ENCODE measurements at places on chromosomes 5 and 9.

DNA sequence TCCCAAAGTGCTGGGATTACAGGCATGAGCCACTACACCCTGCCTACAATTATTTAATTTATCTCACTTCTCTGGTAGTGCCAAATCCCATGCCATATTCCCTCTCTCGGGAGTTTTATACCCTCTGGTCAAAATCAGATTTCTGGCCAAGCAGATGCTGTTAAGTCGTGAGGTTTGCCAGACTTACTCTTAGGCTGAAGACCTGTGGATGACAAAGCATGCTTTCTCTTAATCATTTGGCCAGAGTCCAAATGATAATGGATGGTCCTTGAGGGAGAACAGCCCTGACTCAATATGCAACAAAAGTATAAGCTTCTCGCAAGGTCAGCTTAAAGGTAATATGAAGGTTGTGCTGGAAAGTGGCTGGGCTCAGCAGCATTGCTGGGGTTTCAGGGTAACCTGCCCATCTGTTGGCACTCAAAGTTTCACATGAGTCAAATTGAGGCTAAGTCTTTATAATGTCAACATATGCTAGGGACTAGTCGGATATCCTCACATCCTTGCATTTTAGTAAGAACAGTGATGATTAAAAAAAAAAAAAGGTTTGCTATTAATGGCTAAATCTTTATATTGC lies 280.1 kb downstream of the KIF4B start:
- no peak for DNase-seq

- DNase-seq, result no peak
Measured at GRCh38 chr9:91817106-91817492, 132.9 kb downstream of the ROR2 start.

GRCh38 chr9:117178596-117179375 lies 236.1 kb downstream of the ASTN2 start:
- DNase-seq, result no peak

DNA sequence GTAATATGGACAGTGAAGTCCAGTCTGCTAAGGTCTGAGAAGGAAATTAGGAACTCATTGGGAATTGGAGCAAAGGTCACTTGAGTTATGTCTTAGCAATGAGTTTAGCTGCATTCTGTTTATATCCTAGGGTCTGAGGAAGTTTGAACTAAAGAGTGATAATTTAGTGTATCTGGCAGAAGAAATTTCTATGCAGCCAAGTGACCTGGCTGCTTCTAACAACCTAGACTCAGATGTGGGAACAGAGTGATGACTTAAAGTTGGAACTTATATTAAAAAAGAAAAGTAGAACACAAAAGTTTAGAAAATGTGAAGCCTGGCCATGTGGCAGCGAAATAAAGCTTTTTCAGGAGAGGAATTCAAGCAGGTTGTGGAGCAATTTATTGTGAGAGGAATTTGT lies 106.2 kb downstream of the PRDM9 start:
- no peak for DNase-seq

DNA sequence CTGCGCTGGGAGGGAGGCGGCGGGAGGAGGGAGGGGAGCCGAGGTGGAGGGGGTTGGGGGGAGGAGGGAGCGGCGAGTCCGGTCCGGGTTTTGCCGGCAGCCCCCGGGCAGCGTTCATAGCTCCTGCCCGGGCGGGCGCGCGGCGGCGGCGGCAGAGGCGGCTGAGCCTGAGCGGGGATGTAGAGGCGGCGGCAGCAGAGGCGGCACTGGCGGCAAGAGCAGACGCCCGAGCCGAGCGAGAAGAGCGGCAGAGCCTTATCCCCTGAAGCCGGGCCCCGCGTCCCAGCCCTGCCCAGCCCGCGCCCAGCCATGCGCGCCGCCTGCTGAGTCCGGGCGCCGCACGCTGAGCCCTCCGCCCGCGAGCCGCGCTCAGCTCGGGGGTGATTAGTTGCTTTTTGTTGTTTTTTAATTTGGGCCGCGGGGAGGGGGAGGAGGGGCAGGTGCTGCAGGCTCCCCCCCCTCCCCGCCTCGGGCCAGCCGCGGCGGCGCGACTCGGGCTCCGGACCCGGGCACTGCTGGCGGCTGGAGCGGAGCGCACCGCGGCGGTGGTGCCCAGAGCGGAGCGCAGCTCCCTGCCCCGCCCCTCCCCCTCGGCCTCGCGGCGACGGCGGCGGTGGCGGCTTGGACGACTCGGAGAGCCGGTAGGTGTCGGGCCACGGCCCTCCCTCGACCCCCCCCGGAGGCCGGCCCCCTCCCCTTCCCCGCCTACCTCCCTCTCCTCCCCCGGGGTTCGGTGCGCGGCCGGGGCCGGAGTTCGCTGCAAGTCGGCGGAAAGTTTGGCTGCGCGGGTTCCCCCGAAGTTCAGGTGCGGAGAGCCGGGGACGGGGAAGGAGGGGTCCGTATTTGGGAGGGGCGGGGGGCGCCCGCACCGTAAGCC lies at the start of gene CXXC5:
Gene CXXC5 (plus strand): TSS at position 145 of the 877 bp plus-strand sequence. CDS start 32,175 bp downstream, outside the sequence.
- peak; percentile 80 for DNase-seq

- DNase-seq, result no peak
Measured at GRCh38 chr5:151952238-151952637, 27.6 kb upstream of the GLRA1 start.

GRCh38 chr9:22100626-22101025 lies 91.5 kb upstream of the CDKN2B start:
- DNase-seq, result peak; percentile 34

- DNase-seq, result peak; percentile 82
Measured at GRCh38 chr9:107172160-107172978, 110.7 kb upstream of the RAD23B start.

DNA sequence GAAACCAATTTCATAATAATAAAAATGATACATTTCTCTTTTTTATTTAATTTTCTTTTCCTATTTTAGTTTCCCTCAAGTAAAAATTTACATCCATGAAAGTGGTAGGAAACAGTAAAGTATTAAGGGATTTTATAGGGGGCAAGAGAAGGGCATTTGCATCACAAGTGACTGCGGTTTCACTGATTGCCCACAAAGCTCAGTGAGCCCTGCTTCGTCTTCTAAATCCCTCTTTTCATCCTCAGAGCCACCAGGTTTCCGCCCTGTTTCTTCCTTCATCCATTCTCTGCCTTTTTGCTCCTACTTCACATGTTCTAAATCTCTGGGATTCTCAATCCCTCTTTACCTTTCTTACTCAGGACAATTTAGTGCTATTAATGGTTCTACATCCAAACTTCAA lies 491.4 kb downstream of the LRRC70 start:
- DNase-seq, result no peak

- DNase-seq, result no peak
Measured at GRCh38 chr9:104944871-104945270, 16.9 kb upstream of the ABCA1 start.

DNA sequence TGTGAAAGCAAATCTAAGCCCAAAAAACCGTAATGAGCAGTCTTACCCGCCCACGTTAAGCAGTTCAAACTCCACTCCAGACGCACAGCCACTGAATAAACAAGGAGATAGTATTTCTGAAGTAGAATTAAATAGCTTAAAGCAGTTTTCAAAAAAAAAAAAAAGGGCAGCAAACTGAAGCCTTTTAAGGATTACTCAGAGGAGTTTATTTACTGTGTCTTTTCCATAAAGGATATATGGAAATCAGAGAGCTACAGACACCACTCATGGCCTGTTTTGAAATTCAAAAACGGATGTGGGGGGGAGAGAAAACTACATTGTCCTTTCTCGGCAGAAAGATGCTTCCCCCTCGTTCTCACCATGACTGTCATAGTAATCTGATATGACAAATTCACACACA lies 83.7 kb upstream of the IRX1 start:
- no peak for DNase-seq

DNA sequence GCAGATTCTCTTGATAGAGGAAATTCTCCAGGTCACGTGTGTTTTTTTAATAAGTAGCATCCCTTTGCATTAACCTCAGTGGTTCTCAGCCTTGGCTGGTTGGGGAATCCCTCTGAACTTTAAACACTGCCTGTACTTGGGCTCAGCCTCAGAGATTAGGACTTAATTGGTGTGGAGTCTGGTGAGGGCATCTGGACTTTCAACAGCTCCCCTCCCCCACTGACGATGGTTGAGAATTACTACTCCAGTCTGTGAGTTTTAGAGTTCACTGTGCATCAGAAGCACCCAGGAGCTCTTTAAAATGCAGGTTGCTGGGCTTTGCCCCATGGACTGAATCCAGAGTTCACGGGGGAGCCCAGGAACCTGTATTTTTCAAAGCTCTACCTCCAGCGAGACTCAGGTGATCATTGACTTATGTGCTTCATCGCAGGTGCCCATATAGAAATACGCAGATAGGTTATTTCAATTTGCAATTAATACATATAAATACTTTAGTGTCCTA lies 71.4 kb downstream of the DAPK1 start:
- no peak for DNase-seq

GRCh38 chr5:50766967-50767366 lies 100.5 kb downstream of the PARP8 start:
- DNase-seq, result no peak

- peak; percentile 68 for DNase-seq
Measured at GRCh38 chr5:178208540-178209227, 4.4 kb downstream of the HNRNPAB start.

GRCh38 chr9:137244486-137245449 lies 3.7 kb downstream of the TUBB4B start:
- no peak for DNase-seq

DNA sequence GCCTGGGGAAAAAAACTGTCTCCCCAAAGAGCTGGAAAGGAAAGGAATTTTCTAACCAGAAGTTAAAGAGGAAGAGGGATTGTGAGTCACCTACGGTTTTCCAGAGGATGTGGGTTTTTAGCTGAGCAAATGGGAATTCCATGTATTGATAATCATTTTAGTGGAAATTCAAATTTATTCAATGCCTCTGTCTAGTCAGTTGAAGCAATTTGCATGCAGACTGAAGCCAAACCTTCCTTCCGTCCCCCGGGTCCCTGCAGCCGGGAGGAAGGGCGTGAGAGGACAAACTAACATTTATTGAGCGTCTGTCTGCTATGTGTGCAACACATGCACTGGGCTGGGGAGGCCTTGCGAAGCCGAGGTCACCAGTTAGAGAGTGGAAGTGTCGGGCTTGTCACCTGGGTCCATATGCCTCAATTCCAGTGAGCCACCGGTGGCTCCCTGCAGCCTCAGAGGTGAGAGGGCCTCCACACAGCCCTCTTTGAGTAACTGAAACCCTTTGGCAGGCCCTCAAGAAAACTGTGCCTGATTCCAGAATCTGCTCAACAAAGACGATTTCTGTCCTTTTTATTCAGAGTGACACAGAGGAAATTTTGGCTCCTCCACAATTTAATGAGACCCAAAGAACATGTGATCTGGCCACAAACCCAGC lies 70.3 kb downstream of the COL27A1 start:
- no peak for DNase-seq

DNA sequence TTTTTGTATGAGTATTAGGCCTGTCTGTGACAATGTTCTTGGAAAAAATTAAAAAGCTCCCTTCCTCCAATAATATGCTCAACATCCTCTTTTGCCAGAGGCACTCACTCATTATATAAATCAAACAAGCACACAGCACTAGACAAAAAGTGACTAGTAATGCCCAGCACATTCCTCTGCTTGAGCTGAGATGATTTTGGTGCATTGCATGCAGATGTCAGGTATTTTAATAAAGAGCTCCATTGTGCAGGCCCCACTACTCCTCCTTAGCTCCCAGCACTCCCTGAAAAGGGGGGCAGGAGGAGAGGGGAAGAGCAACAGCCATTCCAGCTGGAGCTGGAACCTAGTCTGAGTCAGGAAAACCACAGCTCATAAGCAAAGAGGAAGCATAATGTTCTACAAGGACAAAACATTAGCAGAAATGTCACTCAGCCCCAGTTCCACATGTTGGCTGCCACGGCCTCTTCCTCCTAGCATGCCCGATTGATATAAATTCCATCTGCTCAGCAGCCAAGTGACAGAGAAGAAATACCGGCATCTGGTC lies 348.5 kb downstream of the BNC2 start:
- DNase-seq, result no peak

DNA sequence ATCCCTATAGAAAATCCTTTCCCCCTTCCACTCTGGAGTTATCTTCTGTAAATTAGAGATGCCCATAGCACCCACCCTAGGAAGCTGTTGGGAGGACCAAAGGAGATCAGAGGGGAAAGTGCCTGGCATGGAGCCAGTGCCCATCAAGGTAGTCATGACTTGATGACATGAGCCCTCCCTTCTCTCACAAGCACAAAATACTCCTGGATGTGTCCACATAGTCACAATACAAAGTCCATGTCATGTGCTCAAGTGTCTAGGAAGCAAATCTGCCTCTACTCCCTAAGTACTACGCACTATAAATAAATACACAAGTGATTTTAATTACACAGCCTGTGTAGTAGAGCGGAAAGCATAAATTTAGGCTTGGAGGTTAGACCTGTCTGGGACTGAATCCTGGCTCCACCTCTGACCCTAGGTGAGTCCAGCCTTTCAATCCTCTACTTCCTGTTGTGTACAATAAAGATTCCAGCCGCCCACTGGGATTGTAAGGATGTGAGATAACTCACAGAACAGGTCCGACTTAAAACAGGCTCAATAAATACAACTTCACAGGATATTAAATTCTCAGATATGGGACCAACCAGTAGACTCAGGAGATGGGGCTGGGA lies 30.6 kb downstream of the TTC39B start:
- DNase-seq, result no peak

- DNase-seq, result no peak
Measured at GRCh38 chr9:110278080-110278707, 21.9 kb upstream of the TXN start.

DNA sequence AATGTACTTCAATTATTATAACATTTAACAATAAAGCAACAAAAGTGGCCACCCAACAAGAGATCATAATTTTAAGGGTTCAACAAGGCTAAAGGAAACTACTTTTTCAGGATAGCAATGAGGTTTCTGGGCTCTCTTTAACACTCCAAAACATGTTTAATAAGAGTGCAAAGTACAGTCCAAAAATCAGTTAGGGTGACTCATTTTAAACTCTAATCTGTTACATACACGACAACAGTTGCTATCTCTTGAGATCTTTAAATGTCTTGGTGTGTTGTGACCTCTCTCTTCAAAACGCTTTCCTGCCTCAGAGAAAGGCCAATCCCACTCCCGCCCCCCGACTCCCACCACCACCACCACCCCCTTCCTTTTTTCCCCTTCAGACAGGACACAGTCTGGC lies 11.5 kb downstream of the NFIB start:
- no peak for DNase-seq

GRCh38 chr5:176772271-176773210 lies 37.8 kb upstream of the UNC5A start:
- DNase-seq, result peak; percentile 29

- DNase-seq, result no peak
Measured at GRCh38 chr9:81266674-81267073, 422.7 kb downstream of the TLE1 start.

DNA sequence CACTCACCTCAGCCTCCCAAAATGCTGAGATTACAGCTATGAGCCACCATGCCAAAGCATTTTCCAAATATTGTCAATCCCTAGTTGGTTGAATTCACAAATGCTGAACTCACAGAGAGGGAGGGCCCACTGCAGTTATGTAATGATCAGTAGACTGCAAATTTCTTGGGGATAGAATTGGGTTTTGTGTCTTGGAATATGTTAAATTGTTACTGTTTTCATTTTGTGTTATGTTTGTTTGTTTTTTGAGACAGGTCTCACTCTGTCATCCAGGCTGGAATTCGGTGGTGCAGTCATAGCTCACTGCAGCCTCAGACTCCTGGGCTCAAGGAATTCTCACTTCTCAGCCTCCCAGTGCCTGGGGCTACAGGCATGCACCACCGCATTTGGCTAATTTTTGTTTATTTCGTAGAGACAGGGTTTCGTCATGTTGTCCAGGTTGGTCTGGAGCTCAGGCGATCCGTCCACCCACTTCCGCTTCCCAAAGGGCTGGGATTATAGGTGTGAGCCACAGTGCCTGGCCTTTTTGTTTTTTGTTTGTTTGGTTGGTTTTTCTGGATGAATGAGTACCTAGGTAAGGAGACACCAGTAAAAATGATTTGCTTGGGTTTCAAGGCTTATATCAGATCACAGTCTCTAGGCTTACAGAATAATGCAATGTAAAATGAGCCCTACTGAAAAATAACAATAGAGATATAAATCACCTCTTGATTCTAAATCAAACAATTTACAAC lies 31.5 kb upstream of the LMNB1 start:
- DNase-seq, result no peak

Measured in NAMALWA (cell line).